ENCODE measurements at places on chromosomes 6 and 20. TPM values are rescaled to one million over a fixed set of nuclear protein-coding genes. Genes with fewer than 3 reads are reported as not detected.

DNA sequence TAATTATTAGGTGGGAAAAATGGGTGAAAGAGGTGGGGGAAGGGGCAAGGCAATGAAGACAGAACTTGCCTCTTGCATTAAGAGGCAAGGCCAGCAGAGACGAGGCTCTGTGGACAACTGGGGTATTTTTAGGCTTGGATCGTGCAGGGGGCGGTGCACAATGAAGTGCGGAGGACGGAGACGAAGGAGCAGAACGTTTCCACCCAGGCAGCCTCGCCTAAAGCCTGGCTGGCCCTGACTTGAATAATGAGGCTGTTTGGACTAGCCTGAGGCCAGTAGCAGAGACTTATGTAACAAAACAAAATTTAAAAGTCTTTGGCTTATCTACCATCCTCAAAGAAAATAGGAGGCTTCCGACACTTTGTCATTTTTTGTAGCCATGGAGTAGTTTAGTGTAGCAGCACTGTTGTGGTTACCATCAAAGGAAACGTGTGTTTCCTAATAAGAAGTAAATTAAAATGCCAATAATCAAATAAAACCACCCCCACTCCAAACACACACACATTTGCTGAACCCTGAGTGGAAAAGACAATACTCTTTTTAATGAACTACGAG lies 370.0 kb upstream of the CNR1 start:
- DNase-seq = no peak

The SYNE1 gene
- 71.7 TPM for polyA plus RNA-seq

GRCh38 chr6:29825848-29826247 lies 1.8 kb upstream of the HLA-G start:
- DNase-seq = no peak

GRCh38 chr6:5425267-5425666 lies 164.0 kb downstream of the FARS2 start:
- no peak for DNase-seq

The DZANK1 gene
- polyA plus RNA-seq = 0.79 TPM

DNA sequence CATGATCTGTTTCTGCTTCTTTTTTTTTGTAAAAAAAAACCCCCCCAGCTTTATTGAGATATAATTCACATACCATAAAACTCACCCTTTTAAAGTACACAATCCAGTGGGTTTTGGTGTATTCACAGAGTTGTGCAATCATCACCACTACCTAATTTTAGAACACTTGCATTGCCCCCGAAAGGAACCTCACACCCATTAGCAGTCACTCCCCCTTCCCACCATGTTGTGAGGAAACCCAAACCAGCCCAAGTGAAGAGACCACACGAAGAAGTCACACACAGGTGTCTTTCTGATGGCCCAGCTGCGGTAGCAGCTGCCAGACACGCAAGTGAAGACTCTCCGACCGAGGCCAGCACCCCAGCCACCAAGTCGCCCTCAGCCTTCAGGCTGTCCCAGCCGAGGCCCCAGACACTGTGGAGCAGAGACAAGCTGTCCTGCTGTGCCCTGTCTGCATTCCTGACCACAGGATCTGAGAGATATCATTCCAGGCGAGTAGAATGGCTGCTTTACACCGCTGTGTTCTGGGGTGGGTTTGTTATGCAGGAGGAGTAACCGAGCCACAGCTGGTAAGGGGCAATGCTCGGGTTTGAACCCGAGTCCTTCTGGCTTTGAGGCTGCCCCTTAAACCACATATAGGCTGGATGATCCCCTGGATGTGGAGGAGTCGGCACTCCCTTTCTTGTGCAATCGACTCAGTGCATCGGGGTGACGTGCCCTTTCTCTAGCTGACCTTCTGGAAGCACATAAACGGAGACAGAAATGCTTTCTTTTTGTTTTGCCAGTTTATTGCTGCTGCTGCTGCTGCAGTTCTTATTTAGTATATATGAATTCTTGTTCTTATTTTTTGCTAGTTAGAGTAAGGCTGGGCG lies 59.1 kb upstream of the PTPN1 start:
- peak; percentile 52 for DNase-seq

DNA sequence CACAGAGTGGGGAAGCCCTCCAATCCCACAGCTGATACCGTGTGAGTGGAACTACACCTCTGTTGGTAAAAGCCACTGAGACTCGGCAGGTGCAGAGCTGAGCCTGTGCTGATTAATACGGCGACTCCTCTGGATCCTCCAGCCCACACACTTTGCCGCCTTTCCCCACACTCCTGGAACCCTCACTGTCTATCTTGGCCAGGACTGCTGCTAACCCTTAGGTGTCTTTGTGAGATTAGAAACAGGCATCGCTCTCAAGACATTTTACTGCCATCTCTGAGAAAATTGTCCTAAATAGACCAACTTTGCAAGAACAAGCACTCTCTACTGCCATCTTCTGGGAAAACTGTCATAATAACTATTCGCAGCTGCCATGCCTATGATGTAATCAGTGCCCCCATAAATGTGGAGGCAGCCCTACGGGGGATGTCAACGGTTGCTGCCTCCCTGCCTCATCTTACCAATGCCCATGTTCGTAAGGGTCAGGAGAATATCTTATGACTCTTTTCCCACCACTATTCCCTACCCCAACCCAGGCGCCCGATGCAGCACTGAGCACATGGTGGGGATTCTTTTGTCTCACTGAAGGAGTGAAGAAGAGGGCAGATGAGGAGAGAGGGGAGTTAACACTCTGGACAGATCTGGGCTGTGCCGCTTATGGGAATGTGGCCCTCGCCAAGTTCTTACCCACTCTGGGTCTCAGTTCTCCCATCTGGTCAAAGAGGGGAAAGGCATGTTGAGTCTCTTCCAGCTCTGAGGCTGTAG lies 26.1 kb upstream of the KCNB1 start:
- DNase-seq = no peak

- DNase-seq = no peak
These were observed 14.5 kb upstream of the KIFC1 start for GRCh38 chr6:33377171-33377570.

DNA sequence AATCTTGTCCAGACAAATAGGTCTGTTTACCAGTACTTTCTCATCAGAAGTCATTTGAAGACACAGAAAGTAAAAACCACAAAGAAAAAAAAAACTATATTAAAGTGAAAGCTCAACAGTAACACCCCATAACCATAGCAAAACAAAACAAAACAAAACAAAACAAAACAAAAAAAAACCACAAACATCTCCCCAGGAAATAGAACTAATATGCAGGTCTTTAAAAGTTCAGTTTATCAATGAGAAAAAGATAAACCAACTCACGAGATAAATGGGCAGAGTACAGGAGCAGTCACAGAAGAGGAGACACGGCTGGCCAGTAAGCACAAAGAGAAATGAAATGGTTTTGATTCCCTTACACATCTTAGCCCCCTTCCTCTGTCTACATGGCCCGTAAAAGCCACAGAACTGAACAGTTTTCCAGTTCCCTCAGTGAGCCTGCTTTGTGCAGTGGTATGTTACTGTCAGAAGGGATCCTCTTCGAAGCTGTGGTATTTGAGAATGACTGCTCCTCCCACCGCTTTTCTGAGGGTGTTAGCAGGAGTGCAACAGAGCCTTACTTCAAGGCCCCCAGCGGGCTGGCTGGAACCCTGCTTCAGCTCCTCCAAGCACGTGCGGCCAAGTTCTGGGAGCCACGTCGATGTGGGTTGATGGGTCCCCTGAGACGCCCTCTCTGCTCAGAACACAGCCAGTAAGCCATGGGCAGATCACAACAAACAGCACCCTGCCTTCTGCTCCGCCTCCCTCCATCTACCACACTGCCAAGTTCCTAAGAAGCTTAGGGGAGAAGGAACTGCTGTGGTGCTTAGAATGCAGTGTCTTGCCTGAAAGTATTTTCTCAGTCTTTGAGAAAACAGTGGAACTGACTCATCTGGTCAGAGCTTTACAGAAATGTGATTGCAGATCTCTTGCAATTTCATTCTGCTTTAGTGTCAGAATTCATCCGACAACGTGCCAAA lies 14.0 kb downstream of the UST start:
- DNase-seq = peak; percentile 84

DNA sequence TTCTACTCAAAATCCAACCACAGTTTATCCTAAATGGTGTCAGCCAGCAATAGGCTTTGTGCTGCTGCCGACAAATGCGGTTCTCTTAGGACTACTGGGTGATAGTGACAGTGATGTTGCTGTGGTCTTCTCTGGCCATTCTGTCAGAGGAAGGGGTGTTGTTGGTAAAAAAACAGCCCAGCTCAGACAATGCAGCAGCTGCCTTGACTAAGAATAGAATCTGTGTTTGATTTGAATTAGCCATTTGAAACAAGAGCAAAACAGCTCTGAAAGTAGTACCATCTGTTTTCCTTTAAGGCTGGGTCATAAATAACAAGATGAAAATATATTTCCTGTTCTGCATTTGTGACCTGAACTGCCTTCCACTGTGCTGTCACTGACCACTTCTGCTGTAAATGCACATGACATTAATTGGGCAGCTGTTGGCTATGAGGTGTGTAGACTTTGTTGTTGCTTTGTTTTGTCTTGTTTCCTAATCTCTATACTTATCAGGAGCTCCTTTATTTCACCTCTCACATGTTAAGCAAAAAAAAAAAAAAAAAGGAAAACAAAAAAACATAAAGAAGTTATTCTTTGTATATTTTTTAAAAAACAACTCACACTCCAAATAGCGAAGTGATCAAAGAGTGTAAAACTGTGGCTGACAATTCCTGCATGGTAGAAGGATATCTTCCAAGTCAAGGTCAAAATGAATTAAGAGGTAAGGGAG lies 497.8 kb upstream of the ARID1B start:
- DNase-seq = no peak

The RSPO4 gene
- polyA plus RNA-seq = 0.25 TPM

- DNase-seq = no peak
These were observed 65.7 kb downstream of the NKAIN2 start for GRCh38 chr6:123869334-123869733.

- DNase-seq = no peak
These were observed 80.9 kb downstream of the HAO1 start for GRCh38 chr20:7859356-7859802.

- DNase-seq = no peak
These were observed 32.4 kb downstream of the TRAF3IP2 start for GRCh38 chr6:111573131-111573883.

The LRRN4 gene
- polyA plus RNA-seq = 0.05 TPM

The HLA-A gene
- 287 TPM for polyA plus RNA-seq

- DNase-seq = peak; percentile 33
These were observed 42.1 kb upstream of the BTN3A2 start for GRCh38 chr6:26322645-26323482.

The DNAH8 gene
- not detected for polyA plus RNA-seq

Data from right cardiac atrium (tissue), 5 donors.